Muscle of back (tissue), 13 donors: ENCODE measurements at places on chromosomes 13 and 19.

- DNase-seq = peak; percentile 59
Measured at GRCh38 chr13:52850396-52851136, 2.1 kb upstream of the PCDH8 start.

DNA sequence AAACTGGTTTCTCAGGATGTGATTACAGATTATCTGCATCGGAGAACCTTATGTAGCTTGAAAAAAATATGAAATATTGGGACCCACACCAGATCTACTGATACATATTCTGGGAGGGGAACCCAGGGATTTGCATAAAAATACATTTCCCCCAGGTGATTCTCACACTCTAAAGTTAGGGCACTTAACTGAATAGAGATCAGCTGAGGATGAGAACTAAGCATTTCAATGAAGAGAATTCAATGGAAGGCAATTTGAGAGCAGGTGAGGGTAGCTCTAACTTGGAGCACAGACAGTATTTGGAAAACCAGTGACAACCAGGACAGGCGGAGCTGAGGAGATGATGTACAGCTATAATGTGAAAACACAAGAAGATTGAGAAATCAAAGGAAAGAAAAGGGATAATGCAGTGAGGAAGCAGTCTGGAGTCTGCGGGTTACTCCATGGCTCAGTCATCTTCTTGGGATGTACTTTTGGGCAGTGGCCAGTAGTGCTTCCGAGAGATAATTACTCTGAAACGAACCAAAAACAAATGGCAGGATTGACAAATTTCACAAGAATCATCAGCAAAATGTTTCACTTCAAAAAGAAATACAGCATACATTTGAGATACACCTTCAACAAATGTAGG is 6.1 kb upstream of the OXGR1 start:
- no peak for DNase-seq

DNA sequence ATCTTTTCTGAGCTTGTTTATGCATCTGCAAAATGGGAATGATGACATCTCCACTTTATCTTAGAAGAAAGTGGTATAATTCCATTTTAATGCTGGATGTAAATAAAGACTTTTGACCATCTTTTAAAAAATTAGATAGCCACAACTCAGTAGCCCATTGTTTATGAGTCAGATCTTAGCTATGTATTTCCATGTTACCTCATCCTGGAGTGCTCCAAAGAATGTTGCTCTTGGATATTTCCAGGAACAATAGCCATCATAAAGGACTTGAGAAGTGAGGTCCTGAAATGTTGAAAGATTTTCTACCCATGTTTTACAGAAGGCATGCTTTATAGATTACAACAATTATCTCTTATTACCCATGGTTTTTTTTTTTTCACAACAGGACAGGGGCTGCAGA is 229.3 kb upstream of the EDNRB start:
- DNase-seq = no peak

DNA sequence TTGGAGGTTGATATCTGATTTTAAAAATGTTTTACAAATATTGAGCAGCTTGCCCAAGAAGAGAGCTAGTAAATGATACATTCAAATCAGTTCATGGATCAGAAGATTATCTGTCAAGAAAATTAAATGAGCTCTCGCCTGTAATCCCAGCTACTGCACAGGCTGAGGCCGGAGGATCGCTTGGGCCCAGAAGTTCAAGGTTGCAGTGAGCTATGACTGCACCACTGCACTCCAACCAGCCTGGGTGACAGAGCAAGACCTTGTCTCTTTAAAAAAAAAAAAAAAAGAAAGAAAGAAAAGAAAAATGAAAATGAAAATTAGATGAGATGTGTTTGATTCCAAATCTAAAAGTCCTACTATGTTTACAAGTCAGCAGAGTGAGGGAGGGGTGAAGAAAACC is 2.4 kb downstream of the SPART start:
- DNase-seq = no peak

DNA sequence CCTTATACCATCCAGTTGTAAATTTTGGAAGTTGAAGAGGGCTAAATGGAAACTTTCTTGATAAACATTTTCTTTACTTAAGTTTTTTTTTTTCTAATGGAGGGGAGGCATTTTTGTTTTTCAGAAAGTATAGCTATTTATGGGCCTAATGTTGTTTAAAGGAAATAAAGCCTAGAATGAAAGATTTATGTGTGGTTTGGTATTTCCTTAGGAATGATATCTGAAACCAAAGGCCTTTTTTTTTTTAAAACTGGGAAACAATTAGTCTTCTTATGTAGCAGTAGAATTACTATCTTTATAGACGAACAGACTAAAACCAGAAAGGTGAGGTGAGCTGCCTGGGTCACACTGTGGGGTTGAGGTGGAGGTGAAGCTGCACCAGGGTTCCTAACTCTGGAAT is 80.1 kb downstream of the ESD start:
- DNase-seq = no peak

- DNase-seq = peak; percentile 9
Measured at GRCh38 chr13:108425056-108425455, 155.5 kb downstream of the TNFSF13B start.

DNA sequence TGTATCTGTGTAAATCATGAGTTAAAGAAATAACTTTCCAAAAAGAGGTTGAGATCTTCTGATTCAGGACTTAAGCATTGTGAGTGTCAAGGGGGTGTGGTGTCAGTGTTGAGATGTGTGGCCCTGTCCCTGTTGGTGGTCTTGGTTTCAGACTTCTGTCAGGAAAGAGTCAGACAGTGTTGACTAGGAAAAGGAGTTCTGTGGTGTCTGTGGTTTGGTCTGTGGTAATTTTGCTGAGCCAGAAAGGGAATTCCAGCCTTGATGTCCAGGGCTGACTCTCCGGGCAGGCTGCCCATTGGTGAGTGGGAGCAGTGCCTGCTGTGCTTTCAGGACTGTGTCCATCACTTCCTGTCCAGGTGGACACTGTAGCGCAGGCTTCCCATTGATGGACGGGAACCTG is 39.8 kb upstream of the IGFL4 start:
- DNase-seq = peak; percentile 90

DNA sequence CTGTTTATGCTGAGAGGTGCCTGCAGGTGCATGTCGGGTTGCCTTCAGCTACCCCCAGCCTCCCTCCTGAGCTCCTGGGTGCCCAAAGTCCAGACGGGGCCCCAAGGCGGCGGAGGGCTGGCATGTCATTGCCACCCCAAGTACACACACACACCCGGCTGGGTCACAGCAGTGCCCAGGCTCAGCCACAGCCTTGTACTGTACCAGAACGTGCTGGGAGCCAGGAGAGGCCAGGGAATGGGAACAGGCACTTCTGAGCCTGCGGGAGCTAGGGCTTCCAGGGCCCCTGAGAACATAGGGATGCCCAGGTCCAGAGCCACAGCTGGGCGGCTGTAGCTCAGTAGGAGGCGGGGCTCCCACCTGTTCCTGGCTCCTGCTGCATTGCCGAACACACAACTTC is 51.0 kb upstream of the MAB21L1 start:
- no peak for DNase-seq

DNA sequence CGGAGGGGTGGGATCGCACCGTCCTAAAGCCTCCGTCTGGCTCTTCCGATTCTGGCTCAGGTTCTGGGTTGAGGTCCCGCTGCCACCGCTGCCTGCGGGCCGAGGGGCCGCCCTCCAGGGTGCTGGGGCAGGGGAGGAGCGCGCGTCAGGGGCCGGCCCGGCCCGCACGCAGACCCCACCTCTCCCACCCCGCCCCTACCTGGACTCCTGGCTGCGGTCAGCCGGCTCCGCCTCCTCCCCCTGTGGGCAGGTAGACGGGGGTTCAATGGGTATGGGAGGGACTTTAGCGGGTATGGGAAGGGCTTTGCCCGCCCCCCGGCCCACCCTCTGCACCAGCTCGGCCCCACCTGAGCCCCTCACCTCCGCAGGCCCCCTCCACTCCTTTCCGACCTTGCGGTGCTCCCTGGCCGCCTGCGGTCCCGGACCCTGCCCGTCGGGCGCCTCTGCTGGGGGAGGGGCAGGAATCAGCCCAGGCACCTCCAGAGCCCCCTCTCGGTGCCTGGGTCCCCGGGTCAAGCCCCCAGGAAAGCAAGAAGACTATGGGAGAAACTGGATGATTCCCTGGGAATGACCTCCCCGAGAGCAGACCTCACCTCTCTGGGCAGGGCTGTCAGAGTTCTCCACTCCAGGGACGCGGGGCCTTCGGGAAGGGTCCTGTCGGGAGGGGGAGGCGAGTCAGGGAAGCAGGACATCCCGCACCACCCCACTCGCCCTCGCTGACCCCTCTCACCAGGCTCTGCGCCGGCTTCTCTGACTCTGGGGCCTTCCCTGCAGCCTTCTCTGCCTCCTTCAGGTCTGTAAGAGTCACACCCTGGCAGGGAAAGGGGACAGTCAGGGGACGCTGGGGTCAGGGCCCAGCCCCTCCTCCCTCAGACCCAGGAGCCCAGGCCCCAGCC is 17.0 kb downstream of the EPS8L1 start:
- no peak for DNase-seq

GRCh38 chr13:108961542-108962125 is 332.2 kb downstream of the MYO16 start:
- DNase-seq = peak; percentile 32

DNA sequence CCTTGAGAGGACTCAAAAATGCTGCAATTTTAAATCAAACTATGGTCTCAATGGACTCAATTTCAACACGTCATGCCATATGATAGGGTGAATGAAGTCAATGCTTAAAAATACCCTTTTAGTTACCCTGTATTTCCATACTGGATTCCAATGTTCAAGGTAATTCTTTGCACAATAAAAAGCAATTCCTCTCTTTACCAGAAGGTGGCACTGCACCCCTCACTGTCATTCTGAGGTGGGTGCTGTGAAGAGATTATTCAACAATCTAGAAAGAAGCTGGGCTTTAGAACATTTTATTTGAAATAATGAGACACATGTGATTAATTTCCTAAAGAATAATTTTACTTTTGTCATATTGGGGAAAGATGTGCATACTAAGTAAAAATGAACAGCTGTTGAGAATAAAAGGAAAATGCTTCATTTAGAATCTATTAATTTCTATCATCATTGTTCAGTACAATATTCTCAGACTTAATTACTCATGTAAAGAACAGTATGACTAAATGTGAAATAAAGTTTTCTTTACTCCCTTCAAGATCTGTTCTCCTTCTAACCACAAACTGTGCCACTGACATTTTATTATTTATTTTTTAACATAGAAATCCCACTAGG is 789.1 kb downstream of the GPC5 start:
- peak; percentile 48 for DNase-seq

DNA sequence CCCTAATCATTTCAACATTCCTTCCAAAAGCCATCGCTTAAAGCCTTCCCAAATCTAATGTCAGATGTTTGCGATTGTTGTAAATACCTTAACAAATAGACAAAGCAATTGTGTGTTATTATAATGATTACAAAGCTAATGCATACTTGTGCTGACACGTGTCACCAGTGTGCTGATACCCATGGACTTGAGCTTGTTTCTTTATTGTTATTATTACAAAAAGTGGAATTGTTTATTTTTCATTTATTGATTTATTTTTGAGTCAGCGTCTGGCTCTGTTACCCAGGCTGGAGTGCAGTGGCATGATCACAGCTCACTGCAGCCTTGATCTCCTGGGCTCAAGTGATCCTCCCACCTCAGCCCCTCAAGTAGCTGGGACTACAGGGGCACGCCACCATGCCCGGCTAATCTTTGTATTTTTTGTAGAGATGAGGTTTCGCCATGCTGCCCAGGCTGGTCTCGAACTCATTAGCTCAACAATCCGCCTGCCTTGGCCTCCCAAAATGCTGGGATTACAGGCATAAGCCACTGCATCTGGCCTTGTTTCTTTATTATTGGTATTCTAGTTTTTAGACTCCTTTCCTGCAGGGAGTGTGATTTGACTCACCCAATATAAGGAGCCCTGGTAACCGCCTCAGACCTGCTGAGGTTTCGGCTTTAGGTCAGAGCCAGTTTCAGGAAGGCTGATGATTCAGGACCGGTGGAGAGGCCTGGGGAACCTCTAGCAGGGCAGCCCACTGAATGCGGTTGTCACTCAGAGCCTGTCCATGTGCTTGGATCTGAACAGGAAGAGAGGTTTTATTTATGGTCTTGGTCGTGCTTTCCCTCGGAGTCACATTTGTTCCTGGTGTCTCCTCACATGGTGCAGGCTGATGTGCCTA is 2.1 kb upstream of the FBXO17 start:
- DNase-seq = peak; percentile 16

- no peak for DNase-seq
Measured at GRCh38 chr13:53499576-53500133, 471.0 kb downstream of the OLFM4 start.

DNA sequence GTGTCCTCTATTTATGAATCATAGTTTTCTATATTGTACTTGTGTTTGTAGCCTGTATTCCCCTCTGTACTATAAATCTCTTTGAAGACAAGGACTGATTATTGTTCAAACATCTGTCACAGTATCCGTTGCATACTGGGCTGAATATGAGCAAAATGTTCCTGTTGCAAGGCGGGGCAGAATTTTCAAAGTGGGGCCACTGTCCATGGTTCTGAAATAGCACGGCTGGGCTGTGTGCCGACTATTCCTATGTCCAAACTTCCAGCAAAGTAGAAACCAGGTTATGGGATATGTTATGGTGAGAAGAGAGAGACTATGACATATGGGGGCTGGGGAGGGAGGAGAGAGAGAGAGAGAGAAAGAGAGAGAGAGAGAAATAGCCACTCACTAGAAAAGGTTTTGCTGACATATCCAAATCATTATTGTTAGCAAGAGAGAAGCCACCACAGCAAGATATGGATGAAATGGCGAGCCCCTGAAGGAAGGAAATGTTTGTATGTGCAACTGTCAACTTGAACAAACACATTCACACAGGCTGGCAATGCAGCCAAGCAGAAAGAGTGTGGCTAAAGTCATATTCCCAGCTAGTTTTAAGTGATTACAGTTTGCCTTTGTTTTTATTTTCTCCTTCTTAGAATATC is 107.0 kb upstream of the GPR12 start:
- DNase-seq = peak; percentile 54

DNA sequence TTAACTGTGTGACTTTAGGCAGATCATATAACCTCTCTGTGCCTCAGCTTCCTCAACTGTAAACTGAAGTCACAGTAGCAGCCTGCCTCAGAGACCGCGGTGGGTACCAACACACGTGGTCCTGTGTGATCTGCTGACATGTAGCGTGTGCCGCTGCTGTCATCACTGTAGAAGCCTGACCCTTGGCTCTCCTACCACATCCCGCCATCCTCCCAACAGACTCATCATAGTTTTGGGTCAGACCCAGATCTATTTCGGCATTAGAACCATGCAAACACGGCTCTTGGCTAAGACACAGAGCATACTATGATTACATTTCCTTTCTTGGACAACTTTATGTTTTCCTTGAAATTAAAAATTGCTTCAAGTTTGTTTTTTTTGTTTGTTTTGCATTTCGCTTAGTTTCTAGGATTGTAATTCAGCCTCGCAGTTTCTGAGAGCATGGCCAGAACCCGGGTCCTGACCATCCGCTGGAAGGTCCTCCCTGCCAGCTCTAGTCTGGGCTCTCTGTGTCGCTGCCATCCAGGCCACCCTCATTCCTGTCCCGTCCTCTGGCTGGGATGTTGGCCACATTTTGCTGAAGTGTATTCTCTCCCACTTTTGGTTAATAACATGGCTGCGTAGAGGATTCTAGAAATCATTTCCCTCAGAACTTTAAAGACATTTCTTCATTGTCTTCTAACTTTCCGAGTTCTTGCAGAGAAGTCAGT is 53.0 kb downstream of the GGACT start:
- peak; percentile 22 for DNase-seq

- DNase-seq = no peak
Measured at GRCh38 chr13:44385401-44385800, 11.8 kb downstream of the SERP2 start.
